Stimulated activated CD4-positive, alpha-beta T cell treated with anti-CD3 and anti-CD28 coated beads, Interleukin-4, amount 100 ng/mL, for 24 hours (primary cell): ENCODE measurements at places on chromosomes 16 and 17.

DNA sequence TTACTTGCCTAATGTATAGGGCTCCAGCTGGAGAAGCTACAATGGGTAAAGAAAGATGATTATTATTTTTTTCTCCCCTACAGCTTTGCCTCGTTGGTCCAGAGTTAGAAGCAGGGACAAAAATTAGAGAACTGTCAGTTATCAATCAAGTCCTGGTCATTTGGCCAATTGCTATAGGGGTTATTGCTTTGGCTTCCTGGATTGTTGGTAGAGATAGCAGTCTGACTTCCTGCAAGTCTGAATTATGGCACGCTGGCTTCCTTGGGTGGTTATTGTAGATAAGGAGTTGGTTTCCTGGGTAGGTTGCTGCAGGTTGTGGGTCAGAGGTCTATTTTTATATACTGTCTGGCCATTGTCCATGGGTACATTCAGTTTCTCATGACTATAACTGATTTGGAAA is 84.7 kb upstream of the ELAC2 start:
- no peak for DNase-seq

- DNase-seq = no peak
Measured at GRCh38 chr17:4945944-4946280, 2.4 kb downstream of the PFN1 start.

DNA sequence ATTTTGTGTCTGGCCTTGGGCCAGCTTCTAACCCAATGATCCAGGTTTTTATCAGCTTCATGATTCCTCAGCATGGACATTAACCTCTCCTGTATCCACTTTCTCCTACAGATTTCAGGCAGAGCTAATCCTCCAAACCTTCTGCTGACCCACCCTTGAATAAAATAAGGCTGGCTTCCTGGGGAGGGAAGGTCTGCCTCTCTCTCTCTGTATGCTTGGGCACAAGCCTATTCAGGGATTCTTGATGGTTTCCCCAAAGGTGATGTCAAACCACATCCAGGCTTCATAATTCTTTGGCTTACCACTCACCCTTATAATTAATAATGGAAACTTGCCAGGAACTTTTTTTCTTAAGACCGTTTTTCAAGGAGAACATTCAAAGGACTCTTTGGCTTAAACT is 240.1 kb downstream of the UTP18 start:
- DNase-seq = no peak

DNA sequence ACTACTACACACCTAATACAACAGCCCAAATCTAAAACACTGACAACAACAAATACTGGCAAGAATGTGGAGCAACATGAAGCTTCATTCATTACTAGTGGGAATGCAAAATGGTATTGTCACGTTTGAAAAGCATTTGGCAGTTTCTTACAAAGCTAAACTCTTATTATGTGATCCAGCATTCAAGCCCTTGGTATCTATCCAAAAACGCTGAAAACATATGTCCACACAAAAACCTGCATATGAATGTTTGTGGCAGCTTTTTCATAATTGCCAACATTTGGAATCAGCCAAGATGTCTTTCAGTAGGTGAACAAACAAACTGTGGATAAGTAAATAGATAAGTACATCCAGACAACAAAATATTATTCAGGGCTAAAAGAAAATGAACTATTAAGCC is 501.1 kb upstream of the KIF2B start:
- DNase-seq = no peak

- no peak for DNase-seq
Measured at GRCh38 chr16:9966569-9967157, 215.6 kb downstream of the GRIN2A start.

GRCh38 chr17:74041869-74042640 is 161.4 kb upstream of the RPL38 start:
- no peak for DNase-seq

GRCh38 chr16:14418795-14419225 is 211.2 kb downstream of the PARN start:
- no peak for DNase-seq

DNA sequence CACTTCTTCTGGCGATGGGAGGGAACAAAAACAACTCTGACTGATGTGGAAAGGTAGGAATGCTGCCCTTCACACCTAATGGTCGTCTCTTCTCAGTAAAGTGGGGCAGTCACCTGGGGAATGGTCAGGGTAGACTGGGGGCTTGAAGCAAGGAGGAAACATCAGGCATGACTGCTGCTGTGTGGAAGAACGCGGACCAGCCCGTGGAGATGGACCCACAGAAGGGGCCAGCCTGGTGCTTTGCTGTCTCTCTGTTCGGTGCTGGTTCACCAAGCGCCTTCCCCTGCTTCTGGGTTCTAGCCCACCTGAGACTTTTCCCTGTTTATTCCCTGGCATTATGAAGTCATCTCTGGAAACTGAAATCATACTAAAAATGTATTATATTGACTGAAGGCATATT is 96.2 kb upstream of the DNAH17 start:
- DNase-seq = no peak

- no peak for DNase-seq
Measured at GRCh38 chr16:20307791-20308190, 19.5 kb downstream of the GP2 start.
